Immature natural killer cell (primary cell): ENCODE measurements at places on chromosomes 12 and 14.

GRCh38 chr14:98227000-98227726 lies 1044.8 kb downstream of the BCL11B start:
- DNase-seq, result no peak

- no peak for DNase-seq
These were observed 315.8 kb downstream of the ZFP36L1 start for GRCh38 chr14:68477110-68477455.

GRCh38 chr12:119354172-119354571 lies 19.6 kb downstream of the CCDC60 start:
- no peak for DNase-seq

DNA sequence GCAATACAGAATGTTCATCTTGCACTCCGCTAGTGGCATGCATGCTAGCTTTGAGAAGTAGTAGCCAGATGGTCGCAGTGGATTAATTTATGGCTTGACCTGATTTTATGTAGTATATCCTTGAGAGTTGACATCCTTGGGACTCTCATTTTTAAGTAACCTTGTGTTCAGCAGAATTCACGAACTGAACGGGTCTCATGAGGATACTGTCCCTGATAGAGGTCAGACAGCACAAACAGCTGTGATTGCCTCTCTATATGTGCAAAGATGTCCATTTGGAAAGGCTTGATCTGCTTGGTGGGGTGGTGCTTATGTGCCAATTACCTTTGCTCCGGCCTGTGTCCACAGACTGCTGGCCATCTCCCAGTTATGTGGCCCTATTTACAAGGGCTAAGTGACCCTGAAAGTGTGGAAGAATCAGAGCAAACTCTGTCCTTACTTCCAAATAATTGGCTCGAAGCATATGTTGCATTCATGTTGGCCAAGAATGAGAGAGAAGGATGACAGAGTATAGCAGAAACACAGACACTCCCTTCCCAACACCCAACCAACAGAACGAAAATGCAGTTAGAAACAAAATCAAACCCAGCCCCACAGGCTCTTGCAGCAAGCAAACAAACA lies 167.1 kb downstream of the CRADD start:
- DNase-seq, result no peak

GRCh38 chr12:55937981-55938380 lies 7.0 kb downstream of the DGKA start:
- DNase-seq, result no peak

GRCh38 chr12:62301080-62301798 lies 41.0 kb downstream of the USP15 start:
- no peak for DNase-seq
